ENCODE measurements at places on chromosomes 7 and 10.
A peak's percentile ranks its signal among the peaks of the same experiment; 100 is the strongest.

GRCh38 chr7:28981161-28981465, 23.0 kb upstream of the TRIL start:
- DNase-seq = no peak

GRCh38 chr7:135517060-135517459, 7.2 kb upstream of the CNOT4 start:
- no peak for DNase-seq

DNA sequence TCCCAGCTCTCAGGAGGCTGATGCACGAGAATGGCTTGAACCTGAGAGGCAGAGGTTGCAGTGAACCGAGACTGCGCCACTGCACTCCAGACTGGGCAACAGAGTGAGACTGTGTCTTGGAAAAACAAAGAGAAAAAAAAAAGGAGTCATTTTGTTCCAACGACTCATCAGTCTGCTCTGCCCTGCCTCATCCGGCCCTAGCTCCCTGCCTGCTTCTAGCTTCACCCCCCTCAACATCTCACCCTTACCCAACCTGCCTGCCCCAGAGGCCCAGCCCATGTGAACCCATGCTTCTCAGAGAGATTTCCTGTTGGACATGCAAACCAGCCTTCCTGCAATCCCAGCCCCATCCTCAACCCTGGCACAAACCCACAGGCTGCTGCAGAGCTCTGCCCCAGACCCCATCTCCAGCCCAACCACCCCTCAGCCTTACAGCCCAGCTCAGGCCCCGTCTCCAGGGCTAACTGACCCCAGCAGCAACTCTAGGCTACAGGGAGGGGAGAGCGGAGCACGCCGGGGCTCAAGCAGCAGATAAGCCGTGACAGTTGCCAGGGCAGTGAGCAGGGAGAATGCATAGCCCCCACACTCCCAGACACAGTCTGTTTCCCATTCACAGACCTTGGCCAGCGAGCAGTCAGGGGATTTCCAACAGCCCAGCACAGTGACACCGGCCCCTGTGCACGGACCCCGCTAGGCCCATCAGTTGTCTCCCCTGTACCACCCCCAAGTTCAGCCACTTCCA, 86.0 kb upstream of the KCTD7 start:
- peak; percentile 65 for DNase-seq

- no peak for DNase-seq
These were observed 21.7 kb upstream of the GALNTL5 start for GRCh38 chr7:151934584-151934983.

DNA sequence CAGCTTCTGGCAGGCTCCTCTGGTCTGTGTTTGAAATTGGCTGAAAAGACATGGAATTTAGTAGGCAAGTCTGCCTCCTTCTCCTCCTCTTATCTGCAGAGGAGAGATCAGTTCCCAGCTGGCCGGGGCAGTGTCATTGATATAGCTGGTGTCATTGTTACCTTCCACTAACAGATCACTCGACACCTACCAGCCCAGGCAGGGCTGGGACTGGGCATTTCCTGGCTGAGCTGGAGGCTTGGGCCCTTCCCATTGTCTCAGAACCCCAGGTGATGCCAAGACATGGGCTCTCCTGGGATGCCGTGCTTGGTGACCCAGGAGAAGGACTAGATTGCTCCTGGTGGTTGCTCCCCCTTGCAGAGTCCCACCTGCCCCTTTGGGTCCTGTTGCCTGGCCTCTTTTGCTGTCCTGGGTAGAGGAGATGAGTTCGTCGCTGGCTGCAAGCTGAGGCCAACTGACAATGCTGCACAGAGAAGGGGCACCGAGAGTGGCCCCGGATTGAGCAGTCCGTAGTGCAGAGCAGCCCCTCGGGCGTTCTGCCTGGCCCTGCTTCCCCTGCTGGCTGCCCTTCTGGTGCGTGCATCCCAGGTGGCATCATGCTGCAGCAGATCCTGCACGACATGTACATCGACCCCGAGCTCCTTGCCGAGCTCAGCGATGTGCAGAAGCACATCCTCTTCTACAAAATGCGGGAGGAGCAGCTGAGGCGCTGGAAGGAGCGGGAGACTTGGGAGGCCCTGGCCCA, at the start of gene SH2D4B:
SH2D4B (plus strand) TSS at position 167 of the 745 bp plus-strand sequence; CDS start at position 597, 430 bp downstream.
- DNase-seq = no peak

- DNase-seq = no peak
These were observed 13.5 kb downstream of the LRRC20 start for GRCh38 chr10:70368774-70369482.
